ENCODE measurements at places on chromosomes 3 and 15. TPM values are rescaled to one million over a fixed set of nuclear protein-coding genes. Genes with fewer than 3 reads are reported as not detected.

Gene A4GNT
- not detected for total RNA-seq

DNA sequence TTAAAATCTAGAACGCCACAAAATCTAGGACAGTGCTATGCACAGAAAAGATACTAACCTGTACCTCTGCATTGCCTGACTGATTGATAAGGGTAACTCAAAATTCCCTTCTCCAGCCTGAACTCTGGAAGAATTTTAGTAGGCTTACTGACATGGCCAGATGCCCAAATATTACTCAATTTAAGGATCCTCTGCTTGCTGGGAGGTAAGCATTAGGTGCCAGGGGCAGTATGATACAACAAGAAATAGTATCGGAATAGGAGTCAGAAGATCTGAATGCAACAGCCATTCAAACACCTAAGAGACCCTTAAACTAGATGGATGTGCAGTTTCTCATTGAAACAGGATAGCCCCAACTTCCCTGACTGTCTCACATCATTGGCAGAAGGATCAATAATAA, 45.4 kb downstream of the CERS3 start:
- H3K4me1 ChIP-seq = no peaks in the 10 kb centered on the region
- H3K27ac ChIP-seq = no peak overlapping the region
- no peak overlapping the region for H3K4me3 ChIP-seq
- no peaks in the 10 kb centered on the region for H3K36me3 ChIP-seq
- H3K27me3 ChIP-seq = no peaks in the 10 kb centered on the region

Gene CHST14
- total RNA-seq = 10.8 TPM

DNA sequence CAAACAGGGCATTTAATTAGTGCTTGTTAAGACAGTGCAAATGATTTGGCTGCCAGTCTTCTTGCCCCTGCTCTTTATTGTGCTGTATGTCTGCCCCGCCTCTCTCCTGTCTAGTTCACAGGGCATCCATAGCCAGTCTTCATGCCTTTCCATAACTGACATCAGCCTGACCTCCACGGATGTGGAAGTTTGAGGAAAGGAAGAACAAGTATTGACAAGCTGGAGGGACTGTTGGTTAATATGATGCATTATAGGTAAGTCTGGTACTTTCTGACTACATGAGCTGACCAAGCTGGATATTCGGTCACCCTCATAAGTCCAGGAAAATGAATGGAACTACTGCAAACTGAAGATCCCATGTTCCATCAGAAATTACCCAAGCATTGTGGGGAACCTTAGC, 325.9 kb downstream of the TIGIT start:
- no peaks in the 10 kb centered on the region for H3K4me1 ChIP-seq
- no peak for DNase-seq
- no peaks in the 10 kb centered on the region for H3K27me3 ChIP-seq
- H3K27ac ChIP-seq = no peak overlapping the region
- no peak overlapping the region for H3K4me3 ChIP-seq

DNA sequence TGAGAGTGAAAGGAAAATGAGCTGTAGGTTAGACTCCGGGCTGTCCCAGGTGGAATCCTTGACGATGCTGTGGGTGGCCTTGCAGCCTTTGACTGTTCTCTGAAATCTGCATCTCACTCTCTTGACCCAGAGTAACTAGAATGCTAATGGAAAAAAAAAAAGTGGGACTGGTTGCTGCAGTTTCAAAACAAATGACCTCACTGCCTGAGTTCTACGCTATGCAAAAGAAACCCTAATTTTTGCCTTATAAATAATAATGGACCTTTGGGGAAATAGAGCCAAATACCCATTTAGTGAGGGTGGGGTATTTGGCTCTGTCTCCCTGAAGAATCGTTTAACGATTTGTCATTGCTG, 309.7 kb upstream of the C2CD4B start:
- H3K36me3 ChIP-seq = no peaks in the 10 kb centered on the region
- H3K27ac ChIP-seq = no peak overlapping the region
- DNase-seq = no peak
- H3K27me3 ChIP-seq = no peaks in the 10 kb centered on the region
- H3K4me3 ChIP-seq = no peak overlapping the region

Measured in breast epithelium (tissue), 4 donors.